Astrocyte of the cerebellum (primary cell): ENCODE measurements at places on chromosomes 5 and 9.

GRCh38 chr5:119873611-119874010, 244.3 kb downstream of the FAM170A start:
- no peak for DNase-seq

DNA sequence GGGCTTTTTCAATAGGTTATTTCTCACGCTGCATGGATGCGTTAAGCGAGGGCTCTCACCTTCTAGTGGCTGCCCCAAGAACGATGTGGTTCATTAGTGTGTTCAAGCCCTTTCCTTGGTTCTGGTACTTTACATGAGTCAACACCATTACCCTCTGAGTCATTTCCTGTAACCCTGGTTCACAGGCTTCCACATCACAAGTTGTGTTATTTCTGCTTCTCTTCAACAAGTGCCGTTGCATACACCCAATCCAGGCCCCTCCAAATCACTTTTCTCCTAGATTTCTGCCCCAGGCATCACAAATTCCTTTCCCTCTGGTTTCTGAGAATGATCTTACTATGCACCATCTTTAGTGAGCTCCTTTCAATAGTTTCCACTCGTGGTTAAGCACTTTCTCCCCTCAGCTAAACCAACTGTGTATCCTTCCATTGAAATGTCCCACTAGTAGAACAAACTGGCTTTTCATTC, 69.5 kb upstream of the RAD23B start:
- peak; percentile 64 for DNase-seq

- DNase-seq, result peak; percentile 72
Measured at GRCh38 chr5:111997308-111997707, 240.3 kb upstream of the NREP start.

DNA sequence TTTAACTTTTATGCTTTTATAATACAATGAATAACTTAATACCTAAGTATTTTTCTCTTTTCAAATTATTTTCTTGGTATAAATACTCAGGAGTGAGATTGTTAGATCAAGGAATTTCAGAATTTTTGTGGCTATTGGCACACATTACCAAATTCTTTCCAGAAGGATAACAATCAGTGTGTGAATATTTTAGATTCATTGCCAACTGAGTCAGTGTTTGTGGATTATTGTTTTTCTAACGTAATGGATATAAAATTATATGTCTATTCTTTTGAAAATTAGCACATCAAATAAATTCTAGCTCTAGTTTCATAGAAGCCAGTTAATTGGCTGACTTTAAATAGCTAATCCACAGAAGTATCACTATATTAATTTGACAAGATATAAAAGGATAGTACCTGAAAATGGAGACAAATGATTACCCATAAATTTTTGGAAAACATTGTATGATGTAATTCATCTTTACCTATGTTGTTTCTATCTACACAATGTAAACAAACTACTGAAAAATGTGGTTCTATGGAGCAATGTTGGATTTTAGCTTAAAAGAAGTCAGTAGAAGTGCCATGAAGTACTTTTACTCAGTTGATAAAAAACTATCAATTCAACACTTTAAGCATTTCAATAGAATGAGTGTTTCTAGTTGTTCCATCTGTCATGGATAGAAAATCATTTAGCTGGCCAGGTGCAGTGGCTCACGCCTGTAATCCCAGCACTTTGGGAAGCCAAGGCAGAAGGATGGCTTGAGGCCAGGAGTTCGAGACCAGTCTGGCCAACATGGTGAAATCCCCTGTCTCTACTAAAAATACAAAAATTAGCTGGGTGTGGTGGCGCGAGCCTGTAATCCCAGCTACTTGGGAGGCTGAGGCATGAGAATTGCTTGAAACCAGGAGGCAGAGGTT, 185.1 kb downstream of the ADAMTSL1 start:
- peak; percentile 85 for DNase-seq

DNA sequence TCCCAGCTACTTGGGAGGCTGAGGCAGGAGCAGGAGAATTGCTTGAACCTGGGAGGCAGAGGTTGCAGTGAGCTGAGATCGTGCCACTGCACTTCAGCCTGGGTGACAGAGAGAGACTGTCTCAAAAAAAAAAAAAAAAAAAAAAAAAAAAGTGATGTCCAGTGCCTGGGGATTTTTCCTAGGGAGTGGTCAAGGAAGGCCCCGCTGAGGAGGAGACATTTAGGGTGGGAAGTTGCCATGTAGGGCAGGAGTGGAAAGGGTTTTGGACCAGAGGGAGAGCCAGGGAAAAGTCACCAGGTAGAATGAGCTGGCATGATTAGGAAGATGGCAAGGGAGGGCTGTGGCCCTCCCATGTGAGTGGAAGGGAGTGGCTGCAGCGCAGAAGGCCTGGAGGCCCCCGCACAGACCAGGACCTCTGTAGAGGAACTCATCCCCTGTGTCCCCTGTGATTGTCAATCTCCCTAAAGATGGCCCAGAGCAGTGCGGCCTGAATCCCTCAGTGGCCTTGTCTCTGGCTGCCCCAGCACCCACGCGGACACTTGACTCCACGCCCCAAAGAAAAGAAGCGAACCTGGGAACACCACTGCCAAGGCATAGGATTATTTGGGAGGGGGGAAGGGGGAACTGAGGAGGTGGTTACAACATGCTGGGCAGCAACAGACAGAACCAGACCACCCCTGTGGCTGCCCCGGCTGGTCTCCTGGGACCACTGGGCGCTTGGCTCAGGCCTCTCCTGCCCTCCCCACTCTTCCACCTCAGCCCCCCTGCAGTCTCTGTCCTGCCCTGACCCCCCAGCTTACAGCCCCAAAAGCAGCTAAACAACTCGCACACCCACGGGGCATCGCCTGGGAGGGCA, 2.6 kb upstream of the SQSTM1 start:
- DNase-seq, result no peak

DNA sequence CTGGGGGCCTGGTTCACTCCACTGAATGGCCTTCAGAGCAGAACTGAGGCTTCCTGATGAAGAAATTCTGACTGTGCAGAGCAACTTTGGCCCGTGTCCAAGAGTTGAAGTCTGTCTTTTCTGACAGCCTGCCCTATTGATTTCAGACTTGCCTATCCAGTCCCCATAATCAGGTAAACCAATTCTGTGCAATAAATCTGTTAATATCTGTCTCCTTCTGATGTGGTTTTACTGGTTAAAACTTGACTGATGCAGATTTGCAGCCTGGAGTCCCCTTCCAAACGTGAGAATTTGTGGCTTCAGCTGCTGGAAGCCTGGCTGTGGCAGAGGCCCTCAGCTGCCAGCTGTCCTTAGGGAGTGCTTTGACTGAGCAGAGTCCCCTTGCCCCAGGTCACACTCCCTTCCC, 283.9 kb upstream of the ANKRD55 start:
- DNase-seq, result no peak

- DNase-seq, result no peak
Measured at GRCh38 chr5:150624334-150625163, 15.9 kb upstream of the SYNPO start.

GRCh38 chr9:32738501-32739172, 44.7 kb upstream of the TMEM215 start:
- no peak for DNase-seq

GRCh38 chr5:92637960-92638359, 943.1 kb downstream of the NR2F1-AS1 start:
- no peak for DNase-seq

GRCh38 chr5:124059200-124059599, 547.2 kb downstream of the CSNK1G3 start:
- no peak for DNase-seq

GRCh38 chr5:51047369-51047768, 335.9 kb upstream of the ISL1 start:
- no peak for DNase-seq
